T47D (cell line): ENCODE measurements at places on chromosomes 13 and 19.

GRCh38 chr19:51687791-51688670, 5.1 kb upstream of the SPACA6 start:
- peak; percentile 44 for DNase-seq

DNA sequence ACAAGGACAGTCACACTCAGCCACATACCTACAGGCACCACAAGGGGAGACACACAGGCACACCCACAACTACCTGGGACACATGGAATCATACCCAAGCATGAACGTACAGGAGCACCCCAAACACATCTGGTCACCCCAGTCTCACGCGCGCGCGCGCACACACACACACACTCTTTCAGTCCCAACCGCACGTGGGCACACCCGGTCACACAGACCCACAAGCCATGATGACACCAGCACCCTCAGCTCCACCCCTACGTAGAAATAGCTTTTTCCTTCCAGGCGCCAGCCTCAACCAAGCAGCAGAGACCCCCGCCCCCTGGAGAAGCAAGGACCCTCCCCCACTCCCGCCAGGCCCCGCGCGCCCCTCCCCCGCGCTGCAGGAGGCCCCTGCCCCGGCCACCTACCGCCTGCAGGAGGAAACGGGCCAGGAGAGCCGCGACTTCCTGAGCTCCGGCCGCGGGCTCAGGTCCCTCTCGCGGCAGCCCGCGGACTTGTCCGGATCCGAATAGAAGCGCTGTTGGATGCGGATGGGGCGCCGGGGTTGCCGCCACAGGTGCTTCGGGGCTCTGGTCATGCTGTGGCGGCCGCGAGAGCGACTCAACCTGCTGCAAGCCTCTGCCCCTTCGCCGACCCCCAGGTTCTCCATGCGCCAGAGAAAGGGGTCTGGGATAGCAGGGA, 6.4 kb upstream of the PDE4C start:
- DNase-seq: no peak

- DNase-seq: no peak
Observed at GRCh38 chr19:8001651-8001994, 3.8 kb downstream of the ELAVL1 start.

DNA sequence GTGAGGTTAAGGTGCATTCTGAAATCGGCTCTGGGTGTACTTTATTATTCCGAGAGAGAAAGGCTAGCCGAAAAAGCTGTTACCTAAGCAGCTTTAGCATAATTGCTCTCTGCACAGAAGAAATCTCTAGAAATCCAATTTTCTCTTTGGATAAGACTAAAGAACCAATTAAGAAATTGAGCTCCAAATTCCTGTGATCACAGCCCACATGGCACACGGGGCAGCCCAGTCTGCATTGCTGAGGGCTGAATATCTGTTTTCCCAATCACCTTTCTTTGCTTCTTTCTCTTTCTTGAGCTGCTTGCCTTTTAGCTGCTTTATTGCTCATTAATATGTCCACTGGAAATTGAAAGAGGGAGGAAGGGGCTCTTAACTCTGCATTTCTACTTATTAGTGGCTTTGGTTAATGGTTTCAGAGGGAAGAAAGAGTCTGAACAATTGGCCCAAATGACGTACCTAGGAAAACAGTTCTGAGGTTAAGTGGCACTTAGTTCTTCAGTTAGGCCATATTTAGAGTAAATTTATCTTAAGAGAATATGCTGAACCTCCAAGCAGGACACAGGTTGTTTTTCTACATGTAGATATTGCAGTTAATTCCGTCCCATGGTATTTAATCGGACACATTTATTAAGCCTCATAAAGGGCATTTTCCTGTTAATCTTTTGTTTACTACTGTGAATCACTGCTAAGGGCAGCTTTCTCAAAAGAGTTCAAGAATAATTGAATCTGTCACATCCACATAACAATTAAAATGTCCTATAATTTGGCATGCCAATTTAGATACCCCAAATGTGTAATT, 265.7 kb downstream of the ABCC4 start:
- DNase-seq: no peak

- no peak for DNase-seq
Observed at GRCh38 chr19:38006361-38007045, 99.5 kb downstream of the SIPA1L3 start.

- DNase-seq: no peak
Observed at GRCh38 chr19:51271067-51271466, 20.2 kb downstream of the SIGLECL1 start.

DNA sequence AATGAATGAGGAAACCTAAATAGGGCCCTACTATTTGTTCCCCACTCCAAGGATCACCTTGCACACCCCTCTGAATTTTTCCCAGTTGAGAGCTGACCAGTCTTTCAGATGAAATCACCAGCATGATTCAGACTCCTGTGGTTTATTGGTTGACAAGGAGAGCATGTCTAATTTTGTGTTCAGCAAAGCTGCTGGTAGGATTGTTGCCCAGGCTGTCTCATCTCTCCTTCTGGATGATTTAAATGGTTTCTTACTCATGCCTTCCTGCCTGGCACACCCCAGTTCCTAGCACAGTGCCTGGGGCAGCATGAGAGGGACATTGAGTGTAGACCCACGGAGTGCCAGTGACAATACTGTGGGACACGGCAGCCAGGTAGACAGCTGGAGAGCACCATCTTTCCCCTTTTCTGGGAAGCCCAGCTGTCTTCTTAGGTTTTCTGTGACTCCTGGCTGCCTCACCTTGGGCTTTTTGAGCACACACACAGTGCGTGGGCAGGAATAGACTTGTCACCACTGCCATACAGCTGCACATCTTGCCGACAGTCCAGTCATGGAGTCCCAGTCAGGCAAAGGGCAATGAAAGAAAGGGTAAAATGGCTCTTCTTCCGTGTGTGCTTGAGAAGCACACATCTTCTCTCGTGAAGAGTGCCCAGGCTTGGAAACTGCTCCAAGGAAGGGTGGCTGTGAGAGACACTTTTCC, 12.3 kb downstream of the FGF9 start:
- DNase-seq: no peak

DNA sequence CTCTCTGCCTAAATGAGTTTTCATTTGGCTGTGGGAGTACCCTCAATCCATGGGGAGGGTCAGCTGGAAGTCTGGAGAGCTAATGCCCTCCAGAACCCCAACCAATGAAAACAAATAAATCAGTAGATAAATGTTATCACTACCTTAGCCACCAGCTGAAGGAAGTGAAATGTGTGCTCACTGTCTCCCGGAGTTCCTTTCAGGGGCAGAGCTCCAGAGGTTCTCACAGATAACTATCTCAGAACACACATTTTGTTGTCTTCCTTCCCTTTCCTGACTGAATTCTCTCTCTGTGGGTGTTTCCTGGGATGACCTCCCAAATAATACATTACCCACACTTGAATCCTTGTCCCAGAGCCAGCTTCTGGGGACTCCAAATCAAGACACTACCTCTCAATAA, 779.6 kb downstream of the DIAPH3 start:
- DNase-seq: no peak

DNA sequence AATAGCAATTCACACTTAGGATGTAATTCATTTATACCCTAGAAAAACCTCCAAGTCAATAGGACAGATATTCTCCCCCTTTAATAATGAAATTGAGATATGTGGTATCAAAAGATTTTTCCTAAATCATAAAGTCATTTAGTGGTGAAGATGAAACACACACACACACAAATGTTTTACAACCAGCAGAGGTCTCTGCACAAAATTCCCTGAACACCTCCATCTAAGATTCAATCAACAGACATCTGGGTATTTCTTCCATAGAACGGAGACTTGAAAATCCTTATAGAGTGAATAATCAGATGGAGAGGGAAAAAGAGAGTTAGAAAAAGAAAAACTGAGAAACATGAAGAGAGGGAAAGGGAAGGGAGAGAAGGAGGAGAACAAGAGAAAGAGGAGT, 52.8 kb downstream of the MYCBP2 start:
- no peak for DNase-seq

GRCh38 chr19:23404676-23405075, 9.4 kb upstream of the ZNF91 start:
- no peak for DNase-seq

GRCh38 chr13:60933638-60934037, 482.0 kb downstream of the PCDH20 start:
- no peak for DNase-seq

- DNase-seq: no peak
Observed at GRCh38 chr19:1765904-1766799, 12.8 kb downstream of the ONECUT3 start.

- no peak for DNase-seq
Observed at GRCh38 chr13:92232871-92233270, 834.5 kb downstream of the GPC5 start.

- DNase-seq: no peak
Observed at GRCh38 chr19:5632657-5633056, 9.8 kb downstream of the SAFB start.

DNA sequence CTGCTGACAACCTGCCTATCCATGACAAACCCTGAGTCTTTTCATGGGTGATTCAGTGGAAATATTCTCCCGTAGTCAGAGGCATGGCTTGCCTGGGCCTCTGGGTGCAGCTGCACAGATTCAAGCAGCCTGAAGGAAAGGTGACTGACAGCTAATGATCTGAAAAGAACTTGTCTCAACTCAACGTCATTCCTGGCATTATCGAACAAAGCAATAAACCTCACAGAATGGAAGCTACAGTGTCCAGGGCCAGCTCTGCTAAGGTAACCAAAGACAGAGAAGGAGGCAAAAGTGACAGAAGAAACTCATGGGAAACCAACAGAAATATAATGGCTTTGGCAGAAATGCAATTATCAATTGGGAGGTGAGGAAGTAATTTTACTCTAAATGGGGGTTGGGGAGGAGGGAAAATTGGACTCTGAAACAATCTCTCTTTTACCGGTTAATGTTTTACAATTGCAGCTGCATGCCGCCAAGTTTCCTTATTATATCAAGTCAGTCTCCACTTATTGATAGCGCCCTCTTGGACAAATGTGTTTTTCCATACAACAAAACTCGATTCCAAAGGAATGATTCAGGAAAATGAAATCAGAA, 12.9 kb downstream of the STARD13 start:
- DNase-seq: no peak

GRCh38 chr19:18999016-18999758, 34.1 kb downstream of the SUGP2 start:
- DNase-seq: peak; percentile 22

DNA sequence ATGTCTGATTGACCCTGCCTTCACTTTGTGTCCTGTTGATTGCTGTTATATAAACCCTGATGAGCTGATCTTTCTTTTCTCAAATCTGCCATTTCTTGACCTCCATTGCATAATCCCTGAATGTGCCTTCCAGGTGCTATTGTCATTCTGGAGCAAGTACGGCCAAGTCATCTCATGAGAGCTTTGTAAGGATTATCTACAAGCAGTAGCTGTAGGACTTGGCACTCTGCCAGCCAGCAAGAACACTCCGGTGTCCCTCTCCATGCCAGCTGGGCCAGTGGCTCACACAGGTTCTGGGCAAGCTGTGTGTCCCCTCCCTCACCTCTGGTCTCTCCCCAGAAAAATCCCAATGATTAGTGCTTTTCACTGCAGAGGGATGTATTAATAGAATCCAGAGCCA, 348.1 kb downstream of the FOXO1 start:
- DNase-seq: no peak

DNA sequence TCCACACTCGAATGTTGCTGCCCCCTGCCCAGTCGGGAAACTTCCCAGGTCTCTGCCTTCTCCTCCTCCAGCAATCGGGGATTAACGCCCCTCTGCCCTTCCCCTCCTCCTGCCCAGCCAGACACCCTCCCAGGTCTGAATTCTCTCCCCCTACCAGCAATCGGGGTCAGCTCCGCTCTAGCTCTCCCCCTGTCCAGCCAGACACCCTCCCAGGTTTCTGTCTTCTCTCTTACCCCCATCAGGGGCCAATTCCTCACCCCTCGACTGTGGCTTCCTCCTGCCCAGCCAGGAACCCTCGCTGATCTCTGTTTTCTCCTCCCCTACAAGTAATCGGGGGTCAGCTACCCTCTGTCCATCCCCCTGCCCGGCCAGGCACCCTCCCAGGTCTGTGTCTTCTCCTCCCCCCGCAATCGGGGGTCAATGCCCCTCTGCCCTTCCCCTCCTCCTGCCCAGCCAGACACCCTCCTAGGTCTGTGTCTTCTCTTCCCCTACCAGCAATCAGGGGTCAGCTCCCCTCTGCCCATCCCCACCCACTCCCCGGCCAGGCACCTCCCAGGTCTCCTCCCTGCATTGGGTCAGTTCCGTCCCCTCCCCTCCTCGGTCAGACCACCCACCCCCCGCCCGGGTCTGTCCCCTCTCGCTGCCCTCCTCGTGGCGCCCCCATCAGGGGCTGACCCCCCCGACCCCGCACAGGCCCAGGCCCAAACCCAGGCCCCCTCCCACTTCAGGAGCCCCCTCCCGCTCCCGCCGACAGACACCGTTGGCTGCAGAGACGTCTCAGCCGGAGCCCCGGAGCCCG, 668 bp downstream of the ZFR2 start:
- DNase-seq: no peak

- DNase-seq: no peak
Observed at GRCh38 chr13:95112883-95113282, 188.4 kb downstream of the ABCC4 start.

- DNase-seq: no peak
Observed at GRCh38 chr13:25692099-25692498, 320.3 kb downstream of the ATP8A2 start.

DNA sequence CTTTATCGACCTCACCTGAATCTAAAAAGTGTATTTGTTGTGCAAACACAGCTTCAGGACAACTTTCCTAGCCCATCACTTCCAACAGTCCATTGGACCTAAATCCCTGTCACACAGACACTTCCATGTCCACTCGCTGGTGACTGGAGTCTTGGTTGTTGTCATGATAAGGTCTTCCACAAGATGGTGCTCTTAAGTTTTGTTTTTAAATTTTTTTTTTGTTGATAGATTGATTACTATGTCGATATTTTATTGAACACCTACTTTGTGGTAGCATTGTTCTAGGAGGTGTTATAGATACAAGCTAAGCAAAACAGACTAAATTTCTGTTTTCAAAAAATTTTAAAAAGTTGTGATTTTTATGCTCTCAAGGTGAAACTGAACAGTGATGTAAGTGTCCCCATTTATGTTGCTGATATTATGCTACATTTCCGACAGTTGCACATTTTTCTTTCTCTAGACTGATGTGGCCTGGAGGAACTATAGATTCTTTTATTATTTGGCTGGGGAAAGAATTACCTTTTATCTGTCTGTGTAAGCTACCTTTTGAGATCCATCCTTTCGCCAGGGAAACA, 8.1 kb upstream of the ERICH6B start:
- DNase-seq: peak; percentile 25

DNA sequence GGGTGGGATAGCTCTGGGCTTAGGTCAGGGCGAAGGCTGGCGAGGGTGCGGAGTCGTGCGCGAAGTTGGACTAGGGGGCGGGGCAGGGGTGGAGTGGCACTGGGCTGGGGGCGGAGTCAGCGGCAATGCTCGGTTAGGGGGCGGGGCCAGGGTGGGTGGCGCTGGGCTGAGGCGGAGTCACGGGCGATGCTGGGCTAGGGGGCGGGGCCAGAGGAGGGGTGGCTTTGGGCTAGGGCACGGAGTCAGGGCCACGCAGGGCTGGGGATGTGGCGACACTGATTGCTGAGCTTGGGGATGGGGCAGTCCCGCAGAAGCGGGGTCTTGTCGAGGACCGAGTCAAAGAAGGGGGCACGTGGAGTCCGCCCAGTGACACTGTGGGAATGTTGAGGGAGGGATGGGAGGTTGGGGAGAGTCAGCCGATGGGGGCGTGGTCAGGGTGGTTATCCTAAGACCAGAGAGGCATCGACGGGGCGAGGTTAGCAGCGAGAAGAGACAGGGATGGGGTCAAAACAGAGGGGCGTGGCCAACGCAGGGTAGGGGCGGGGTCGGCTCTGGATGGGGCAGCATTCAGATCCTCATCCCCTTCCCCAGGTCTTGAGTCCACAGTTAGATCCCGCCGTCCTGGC, 8.7 kb downstream of the HOMER3 start:
- DNase-seq: peak; percentile 84

- DNase-seq: no peak
Observed at GRCh38 chr19:29483641-29483920, 42.2 kb upstream of the VSTM2B start.
